ENCODE measurements at places on chromosomes 5 and 9.
A peak's percentile ranks its signal among the peaks of the same experiment; 100 is the strongest.

- DNase-seq, result no peak
Measured at GRCh38 chr9:78521680-78522079, 224.8 kb downstream of the PSAT1 start.

GRCh38 chr5:168179192-168179593, 112.3 kb upstream of the WWC1 start:
- no peak for DNase-seq

DNA sequence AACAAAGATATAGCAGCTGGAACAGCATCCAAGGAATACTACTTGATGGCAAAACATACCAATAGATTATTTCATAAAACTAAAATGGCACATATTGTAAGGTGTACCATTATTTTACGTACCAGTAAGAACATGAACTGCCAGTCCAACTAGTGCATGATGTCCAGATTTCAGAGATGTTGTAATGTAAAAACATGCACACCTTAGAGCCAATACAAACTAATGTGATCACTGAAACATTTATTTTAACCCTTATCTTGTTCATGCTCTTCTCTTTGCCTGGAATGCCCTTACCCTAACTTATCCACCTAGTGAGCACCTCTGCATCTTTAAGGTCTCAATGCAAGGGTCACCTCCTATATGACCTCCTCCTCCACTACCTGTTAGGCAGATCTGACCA, 172.0 kb downstream of the GLIS3 start:
- DNase-seq, result no peak

DNA sequence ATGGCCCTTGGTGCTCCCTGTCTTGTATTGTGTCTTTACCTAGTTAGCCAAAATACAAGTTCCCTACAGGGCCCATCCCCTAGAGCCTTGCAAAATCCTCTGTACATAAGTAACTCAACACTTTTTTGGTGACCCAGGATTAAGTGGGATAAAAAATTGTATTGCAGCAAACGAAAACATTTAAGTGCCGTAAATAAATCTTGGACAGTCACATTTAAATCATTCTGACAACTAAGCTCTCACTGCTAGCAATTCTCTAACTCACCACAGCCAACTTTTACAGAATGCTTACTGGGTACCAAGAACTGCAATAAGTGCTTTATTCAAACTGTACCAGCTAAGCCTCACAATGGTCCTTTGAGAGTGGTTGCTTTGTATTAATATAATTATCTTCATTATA, 56.6 kb downstream of the GNAQ start:
- DNase-seq, result no peak

DNA sequence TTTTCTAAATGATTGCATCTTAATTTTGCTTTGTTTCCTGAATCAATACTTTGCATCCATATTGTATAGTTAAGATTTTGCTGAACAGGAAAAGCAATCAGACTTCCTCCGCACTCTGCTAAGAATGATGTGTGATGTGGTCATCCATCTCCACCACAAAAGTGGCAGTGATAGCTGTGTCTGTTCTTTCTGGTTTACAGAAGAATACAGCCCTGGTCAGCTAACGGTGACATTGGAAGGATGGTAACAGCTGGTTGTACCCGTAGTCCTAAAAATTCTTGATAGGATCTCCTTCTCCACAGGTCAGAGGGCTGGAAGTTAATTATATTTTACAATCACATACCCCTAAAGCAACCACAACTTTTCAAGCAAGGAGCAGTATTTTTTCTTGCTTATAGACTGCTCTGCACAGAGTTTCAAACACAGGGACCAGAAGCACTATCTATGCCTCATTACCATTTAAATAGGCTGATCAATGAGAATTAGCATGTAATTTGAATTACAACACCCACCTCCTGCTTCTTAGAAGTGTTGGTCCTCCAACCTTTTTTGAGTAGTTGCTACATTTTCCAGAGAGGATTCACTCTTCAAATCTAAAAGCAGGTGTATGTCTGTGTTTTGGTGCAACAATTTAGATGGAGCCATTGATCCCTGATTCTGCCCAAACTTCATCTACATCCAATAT, 1191.9 kb upstream of the NUDT12 start:
- DNase-seq, result no peak

- no peak for DNase-seq
Measured at GRCh38 chr5:30839956-30840355, 353.5 kb upstream of the CDH6 start.

DNA sequence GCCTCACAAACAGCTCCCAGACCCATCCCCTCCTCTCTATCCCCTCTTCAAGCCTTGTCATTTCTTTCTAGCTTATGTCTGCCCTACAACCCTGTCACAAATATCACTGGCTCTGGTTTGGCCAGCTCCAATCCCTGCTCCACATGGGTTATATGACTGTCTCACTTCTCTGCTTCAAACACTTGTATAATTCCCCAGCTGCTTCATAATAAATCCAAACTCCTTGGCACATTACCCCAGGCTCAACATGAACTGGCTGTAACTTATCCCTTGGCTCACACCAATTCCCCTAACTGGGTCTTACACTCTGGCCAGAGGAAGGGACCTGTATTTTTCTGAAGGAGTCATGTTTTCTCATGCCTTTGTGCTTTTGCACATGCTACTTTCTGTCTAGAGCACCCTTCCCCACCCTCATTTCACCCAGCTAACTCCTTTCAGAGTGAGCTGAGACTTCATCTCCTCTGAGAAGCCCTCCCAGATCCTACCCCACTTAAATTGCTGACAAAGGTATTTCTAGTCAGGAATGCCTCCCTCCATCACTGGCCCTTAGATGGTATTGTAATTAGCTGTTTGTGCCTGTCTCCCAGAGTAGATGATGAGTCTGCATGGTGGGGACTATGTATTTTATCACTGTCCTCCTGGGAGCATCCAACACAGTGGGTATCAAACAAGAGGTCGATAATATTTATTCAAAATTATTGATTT, 5.3 kb downstream of the PRXL2C start:
- DNase-seq, result no peak

DNA sequence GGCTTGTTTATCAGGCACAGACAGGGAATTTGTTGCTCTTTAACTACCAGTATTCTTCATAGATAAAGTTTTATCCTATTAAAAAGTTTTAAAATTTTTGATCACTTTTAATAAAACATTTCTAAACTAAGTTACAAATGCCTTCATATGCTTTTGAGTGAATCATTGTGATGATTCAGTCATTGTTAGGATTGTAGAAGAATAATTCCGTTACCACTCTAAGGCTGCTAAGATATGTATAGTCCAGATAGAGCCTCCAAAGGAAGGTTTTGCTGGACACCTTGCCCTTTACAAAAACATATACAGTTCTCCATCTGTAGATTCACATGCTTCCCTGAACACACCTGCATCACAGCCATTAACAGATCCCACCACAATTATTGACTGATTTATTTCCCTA, 233.7 kb downstream of the SPOCK1 start:
- DNase-seq, result no peak

DNA sequence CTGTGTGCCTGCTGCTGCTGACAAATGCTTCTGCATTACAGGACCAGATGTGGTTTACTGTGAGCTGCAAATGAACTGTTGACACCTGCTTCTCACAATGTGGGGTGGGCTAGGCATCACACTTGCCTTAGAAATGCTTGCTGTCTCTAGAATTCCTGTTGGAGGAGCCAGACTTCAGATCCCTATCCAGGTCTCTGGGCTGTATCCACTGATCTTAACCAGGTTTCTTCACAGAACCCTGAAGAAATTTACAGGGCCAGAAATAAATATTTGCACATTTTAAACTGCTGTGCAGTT, 255.4 kb downstream of the FAM114A2 start:
- no peak for DNase-seq

DNA sequence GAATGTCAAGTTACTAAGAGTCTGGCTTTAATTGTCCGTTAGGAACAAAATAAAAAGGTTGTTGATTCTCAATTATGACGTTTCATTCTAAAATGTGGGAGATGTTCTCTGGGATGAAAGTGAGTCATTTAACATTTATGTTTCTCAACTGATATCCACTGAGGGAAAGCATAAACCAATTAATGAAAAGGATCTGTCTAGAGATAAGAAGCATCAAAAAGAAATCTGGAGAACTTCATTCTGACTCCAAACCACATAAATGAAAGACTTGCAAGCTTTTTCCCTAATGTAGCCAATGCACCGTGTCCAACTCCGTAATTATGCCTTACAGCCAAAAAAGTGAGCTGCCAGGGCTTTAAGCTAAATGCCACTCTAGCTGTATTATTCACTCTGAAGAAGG, 654.2 kb downstream of the TLE1 start:
- DNase-seq, result no peak

GRCh38 chr5:127586066-127586770, 62.7 kb upstream of the CTXN3 start:
- no peak for DNase-seq

GRCh38 chr9:35481347-35481975, 8.4 kb upstream of the RUSC2 start:
- no peak for DNase-seq

- DNase-seq, result no peak
Measured at GRCh38 chr5:127070243-127070642, 3.1 kb downstream of the C5orf63 start.

DNA sequence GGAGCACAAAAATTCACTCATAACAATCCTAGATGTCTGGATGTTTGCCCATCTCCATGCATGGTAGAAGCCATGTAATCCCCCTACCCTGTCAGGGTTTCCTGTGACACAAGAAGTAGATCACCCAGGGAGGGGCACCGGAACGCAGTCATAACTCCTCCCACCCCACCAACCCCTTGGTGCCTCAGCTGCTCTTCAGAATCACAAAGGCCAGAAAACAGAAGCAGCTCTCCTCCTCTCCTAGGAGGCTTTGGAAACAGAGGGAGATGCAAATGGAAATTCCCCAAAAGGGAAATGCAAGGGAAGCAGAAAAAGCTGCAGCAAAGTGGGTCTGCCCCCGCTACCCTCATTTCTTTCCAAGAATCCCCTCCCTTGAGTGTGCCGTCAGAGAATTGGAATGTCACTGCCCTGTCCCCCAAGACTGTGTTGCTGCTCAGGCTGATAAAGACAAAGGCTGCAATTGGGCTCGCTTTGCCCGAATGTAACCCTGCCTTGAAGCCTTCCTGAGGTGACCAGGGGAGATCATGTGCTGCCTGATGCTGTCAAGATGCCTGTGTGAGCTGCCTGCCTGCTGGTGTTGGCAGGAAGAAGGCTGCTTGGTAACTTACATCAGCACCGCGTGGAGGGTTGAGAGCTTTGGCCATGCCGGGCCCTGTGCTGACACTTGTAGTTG, 65.5 kb upstream of the ABCA1 start:
- DNase-seq, result peak; percentile 22

DNA sequence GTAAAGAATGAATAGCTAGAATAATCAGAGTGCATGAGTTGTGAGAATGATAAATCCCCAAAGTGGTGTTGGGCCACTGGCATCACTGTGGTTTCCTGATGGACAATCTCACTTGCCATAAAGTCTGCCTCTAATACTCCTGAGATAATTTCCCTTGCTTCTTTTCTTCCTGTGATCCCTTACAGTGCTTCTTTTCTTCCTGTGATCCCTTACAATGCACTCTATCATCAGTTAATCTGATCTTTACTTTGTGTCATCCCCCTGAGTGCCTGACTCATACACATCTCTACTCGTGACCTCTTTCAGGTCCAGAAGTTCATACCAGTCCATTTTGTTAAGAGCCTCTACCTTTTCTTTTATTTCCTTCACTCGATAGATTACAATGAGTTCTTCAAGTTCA, 418.3 kb downstream of the HCN1 start:
- no peak for DNase-seq

DNA sequence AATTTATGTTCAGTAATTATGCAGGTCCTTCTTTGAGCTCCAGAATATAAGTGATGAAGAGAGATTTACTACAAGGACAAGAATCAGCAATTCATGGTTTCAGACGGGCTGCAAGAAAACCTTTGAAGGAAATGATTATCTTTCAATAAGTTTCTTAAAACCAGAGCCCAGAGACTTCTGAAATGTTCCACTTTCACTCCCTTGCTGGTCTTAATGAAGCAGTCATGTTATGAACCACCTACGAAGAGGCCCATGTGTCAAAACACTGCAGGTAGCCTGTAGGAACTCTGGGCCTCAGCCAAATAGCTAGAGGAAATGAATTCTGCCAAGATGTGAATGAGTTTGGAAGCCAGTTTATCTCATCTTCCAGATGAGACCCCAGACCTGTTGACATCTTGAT, 505.9 kb upstream of the MEF2C start:
- DNase-seq, result no peak

DNA sequence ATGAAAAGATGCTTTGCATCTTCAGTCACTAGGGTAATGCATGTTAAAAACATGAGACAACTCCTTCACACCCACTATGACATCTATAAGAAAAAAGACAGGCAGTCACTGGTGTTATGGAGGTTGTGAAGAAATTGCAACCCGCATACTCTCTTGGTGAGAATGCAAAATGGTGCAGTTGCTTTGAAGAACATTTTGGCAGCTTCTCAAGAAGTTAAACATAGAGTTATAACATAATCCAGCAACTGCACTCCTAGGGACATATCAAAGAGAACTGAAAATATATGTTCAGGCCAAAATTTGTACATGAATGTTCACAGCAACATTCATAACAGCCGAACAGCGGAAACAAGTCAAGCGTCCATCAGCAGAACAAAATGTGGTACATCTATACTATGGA, 46.3 kb upstream of the TBC1D9B start:
- no peak for DNase-seq

DNA sequence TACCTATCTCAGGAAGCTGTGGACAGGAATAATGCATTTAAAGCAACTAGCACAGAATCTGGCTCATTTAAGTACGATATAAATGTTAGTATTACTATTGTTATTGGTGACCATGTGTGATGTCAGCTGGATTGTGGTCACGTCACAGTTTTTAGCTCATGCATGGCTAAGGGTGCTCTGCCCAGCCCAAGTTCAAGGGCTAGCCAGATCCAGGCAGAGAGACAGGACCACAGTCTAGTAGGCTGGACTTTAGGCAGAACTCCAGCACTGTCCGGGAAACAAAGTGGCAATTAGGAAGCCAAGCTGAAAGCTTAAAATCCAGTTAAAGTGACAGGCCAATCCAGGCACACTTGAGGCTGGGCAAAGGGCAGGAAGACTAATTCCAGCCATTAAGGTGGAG, 273.6 kb downstream of the ADAMTSL1 start:
- DNase-seq, result no peak

DNA sequence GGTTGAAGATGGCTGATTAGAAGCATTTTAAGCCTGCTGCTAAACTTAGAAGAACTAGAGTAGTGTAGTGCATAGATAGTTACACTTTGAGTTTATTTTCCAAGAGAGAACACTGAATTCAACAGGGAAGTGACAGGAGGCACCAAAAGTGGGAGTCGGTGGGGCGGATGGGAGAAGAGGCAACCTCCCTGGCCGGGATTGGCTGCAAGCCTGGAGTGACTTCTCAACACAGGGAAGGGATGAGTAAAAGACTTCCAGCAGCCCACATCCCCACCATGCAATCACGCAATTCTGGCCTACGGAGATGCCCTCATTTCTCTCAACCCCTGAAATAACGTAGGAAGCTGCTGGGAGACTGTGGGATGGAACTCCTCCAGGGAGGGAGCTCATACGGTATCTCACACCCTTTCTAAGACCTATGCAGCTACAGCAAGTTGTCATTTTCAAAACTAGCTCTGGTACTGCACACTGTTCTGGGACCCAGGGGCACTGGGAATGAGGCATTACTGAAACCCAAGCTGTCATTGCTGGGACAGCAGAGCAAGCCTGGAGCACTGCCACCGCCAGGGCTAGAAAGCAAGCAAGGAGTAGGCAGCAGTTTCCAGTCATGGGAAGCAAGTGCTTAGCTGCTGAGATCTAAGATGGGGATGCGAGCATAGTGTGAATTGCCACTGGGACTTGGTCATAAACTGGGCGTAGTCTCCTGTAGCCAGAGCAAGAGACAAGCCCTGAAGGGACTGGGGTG, 331.6 kb upstream of the PTGER4 start:
- no peak for DNase-seq
